ENCODE measurements at places on chromosomes 6 and 20.
A peak's percentile ranks its signal among the peaks of the same experiment; 100 is the strongest.

DNA sequence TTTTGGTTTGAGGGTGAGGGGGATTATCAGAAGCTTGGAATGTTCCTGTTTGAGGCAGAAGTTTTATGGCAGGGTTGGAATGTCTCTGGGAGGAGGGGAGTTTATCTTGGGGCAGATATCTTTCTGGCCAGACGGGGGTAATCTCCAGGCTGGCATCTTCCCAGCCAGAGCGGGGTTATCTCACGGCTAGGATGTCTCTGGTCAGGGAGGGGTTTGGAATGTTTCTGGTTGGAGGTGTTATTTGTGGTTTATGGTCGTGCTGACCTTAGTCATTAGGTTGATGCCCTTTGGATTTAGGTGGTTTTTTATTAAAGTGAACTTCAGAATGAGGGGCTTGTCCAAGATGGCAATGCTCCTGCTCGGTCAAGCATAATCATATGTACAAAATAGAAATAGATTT is 14.8 kb downstream of the PGK2 start:
- DNase-seq, result no peak

DNA sequence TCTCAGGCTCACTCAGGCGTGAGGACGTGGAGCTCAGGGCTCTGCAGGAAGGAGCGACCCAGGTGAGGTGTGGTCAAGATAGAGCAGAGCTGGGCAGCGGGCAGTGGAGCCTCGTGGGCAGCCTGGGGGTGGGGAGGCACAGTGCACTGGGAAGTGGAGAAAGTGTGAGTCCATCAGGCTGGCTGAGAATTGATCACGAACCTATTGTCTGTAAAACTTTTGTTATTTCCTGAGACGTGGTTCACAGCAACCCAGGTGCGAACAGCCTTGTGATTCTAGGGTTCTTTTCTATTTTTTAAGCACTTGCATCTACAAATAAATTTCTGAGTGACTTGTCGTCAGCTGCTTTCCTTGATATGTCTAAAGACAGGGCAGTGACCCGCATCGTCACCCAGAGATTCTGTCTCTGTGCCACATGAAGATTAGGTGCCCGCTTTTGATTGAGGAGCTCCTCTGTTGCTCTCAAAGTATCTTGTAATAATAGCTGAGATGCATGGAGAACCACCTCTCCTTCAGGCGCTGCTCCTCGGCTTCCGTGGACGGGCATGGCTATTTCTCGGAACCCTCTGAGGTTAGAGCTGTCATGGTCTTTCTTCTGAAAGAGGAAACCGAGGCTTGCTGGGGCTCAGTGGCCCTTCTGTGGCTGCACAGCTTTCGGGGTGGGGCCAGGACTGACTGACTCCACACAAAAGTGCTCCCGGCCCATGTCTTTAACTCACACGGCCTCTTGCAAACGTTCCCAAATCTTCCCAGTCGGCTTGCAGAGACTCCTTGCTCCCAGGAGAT is 662 bp upstream of the CCR6 start:
- DNase-seq, result no peak

DNA sequence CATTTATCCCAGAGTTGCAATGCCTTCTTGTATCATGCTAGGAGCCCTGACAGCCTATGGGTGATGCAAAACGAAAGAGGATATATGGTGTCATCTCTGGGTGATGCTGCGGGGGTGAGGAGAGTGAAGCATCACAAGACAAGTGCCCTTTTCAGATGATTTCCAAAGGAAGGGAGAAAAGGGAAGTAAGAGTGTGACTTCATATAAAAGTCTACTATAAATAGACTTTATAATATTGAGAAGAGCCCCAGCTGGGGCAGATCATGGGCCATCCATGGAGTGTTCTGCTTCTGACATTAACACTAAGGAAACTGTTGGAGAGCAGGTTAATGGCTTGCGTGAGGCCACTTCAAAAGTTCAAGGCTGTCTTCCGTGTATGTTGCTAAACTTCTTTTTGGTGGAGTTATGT is 4.4 kb downstream of the CD83 start:
- peak; percentile 23 for DNase-seq

GRCh38 chr20:41074441-41074840 is 45.8 kb downstream of the TOP1 start:
- DNase-seq, result no peak

GRCh38 chr6:156864557-156864956 is 87.4 kb downstream of the ARID1B start:
- DNase-seq, result no peak

DNA sequence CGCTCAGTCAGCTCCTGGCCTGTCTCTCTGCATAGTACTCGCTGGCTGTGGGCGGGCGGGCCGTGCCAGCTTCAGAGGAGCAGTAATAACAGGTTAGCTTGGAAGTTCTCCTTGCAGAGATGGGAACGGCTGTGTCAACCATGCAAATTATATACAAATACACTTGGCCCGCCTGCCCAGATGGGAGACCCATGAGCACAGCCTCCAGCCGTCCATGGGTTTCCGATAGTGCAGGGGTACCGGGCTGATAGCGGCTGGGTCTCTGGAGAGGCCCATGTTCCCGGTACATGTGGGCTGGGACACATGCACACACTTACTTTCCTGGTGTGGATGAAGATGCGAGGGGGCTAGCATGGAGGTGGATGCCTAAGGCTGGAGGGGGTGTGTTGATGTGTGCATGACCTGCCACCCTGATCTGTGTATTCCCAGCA is 12.8 kb upstream of the ZNF831 start:
- no peak for DNase-seq

DNA sequence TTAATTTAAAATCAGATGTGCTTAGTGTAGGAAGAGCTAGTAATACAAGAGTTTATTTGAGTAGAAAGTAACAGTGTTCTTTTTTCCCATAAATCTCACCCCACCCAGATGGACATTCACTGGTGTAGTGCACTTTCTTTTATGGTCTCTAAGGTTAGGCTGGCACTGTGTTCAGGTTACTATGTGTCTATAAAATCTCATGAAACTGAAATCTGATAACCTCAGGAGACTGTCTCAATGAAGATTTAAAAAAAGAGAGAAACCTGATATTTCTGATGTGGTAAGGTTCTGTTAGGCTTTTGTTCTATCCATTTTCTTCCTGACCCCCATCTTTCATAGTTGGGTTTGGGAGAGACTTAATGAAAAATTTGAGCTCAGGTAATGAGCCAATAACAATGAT is 101.2 kb upstream of the CLVS2 start:
- no peak for DNase-seq

- no peak for DNase-seq
These were observed 5.3 kb upstream of the PRR18 start for GRCh38 chr6:166313255-166314070.

GRCh38 chr20:58715391-58715800 is 22.8 kb downstream of the NPEPL1 start:
- no peak for DNase-seq

- no peak for DNase-seq
These were observed 14.8 kb upstream of the CALHM6 start for GRCh38 chr6:116446399-116446798.

DNA sequence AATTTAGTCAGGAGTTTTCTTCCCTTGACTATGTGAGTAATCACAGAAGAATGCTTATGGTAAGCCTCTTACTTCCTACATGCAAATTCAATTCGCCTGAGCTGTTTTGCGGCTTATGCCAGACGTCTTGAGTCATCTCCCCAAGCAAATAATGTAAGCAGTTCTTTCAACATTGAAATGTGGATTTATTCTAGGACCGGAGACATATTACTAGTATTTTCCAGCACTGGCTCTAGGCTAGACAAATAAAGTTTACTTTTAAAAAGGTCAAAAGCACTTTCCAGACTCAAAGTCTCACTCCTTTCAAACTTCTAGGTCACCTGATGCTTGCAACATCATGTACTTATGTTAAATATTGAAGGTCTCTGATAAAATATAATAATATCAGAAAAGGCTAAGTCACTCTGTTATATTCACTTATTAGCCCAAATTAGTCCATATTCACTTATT is 38.1 kb upstream of the NOX3 start:
- DNase-seq, result no peak

- DNase-seq, result no peak
These were observed 141.8 kb upstream of the TENT5A start for GRCh38 chr6:81894306-81894705.

GRCh38 chr20:31661625-31662371 is 24.1 kb downstream of the COX4I2 start:
- peak; percentile 58 for DNase-seq

GRCh38 chr20:52279706-52280105 is 88.1 kb upstream of the ZFP64 start:
- DNase-seq, result no peak

- no peak for DNase-seq
These were observed 188.0 kb downstream of the KCNQ5 start for GRCh38 chr6:72809746-72810379.

DNA sequence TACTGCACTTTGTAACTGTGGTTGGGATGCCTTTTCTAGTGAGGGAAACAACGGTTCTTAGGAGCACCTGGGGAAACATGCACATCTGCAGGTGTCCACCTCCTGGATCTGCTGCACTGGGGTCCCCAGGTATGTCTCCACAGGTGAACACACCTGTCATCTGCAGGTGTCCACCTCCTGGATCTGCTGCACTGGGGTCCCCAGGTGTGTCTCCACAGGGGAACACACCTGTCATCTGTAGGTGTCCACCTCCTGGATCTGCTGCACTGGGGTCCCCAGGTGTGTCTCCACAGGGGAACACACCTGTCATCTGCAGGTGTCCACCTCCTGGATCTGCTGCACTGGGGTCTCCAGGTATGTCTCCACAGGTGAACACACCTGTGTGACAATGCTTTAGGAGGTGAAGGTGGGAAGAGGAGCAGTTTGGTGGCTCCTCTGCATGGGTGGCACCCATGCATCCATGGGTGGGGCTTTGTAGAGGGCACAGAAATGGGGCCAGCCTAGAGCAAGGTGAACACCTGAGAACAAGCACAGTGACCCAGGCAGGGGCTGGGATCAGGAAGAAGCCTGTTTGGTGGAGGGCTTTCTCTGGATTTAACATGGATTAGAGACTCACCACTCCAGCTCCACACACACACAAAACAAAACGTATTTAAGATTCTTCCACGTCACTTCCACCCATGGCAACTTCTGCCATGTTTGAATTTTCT is 206.0 kb upstream of the CDH4 start:
- DNase-seq, result no peak

DNA sequence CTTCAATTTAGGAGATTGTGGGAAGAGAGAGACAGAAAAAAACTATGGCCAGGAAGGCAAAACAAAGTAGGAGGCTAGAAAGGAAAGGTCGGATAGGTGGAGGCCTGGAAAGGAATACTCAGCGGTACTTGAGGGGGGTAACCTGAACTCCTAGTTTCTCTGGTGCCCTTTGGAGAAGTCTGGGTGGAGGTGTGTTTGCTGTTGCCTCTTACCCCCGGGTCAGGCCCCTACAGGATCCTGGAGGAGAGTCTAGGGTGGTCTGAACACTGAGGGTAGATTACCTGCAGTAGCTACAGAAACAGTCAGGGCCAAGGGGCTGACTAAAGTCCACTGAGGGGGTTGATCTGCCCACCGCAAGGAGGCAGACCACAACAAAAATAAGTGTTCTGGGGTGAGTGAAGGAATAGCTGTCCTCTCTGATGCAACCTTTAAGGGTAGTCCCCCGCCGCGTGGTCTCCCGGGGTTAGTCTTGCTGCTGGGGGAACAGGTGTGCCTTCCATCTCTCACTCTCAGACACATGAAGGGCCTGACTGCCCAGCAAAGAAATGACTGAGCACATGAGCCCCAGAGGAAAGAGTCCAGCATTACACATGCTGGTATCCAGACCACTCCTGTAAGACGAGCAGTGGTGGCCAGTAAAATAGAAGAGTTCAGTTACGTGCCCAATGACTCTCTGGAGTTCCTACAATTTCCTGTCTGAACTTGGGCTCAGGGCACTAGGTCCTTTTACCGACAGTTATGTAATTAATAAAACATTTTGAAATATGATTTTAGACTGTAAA is 59.5 kb downstream of the MTHFD1L start:
- DNase-seq, result no peak

GRCh38 chr6:163790266-163790840 is 375.8 kb downstream of the QKI start:
- DNase-seq, result no peak

DNA sequence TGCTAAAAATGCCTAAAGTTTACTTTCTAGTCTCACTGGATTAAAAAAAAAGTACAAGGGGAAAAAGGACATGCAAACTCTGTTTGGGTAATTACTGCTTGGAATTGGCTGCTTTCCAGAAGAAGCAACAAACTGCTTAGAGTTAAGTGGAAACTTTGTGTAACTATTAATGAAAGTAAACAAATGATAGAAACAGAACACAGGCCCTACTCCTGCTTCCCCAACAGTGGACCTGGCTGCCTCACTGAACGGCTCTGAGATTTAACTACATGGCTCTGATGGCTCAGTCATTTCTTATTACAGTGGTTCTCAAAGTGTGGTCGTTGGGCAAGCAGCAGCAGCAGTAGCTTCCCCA is 108.5 kb downstream of the MAN1A1 start:
- no peak for DNase-seq

DNA sequence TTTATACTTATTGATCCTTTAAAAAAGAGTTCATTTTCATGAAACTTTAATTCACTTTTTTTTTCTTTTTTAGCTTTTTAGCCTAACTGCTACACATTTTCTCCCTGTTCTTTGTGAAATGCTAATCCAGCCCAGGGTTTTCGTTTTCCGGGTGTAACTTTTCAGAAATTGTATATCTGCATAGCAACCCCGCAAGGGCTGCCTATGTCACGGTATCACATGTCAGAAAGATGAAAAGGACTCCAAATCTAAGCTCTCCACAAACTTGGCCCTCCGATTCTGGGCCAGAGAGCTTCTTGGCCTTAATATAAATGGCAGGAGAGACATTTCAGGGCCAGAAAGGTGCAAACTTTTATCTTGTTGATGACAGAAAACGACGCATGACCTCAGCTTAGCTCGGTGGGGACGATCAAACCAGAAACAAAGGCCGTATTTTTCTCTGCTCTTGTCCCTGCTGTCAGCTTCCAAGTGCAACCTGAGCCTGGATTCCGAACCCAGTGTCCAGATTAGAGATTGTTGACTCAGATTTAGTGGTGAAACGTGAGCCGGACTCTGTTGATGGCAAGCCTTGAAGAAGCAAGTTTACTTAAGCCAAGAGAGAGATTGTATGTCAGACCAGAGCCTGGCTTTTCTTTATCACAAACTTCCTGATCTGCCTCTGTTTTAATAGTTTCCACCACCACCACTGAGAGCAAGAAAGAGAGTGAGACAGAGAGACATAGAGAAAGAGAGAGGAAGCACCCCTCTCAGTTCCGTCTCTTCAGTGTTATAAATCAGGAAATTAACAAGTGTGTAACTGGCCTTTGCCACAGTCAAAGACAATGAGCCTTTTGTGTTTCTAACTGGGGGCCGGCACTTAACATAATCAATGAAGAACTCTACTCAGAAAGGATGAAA is 157.8 kb downstream of the SCML4 start:
- no peak for DNase-seq

GRCh38 chr6:158253248-158253647 is 59.0 kb upstream of the TULP4 start:
- no peak for DNase-seq

- no peak for DNase-seq
These were observed 2.1 kb upstream of the ARFGEF2 start for GRCh38 chr20:48919336-48919881.

GRCh38 chr6:167751579-167752115 is 75.1 kb upstream of the AFDN start:
- DNase-seq, result no peak

- no peak for DNase-seq
These were observed 83.6 kb downstream of the CEP57L1 start for GRCh38 chr6:109178921-109179320.
